IPS-NIHi11 (cell line): ENCODE measurements at places on chromosomes 6 and 20.

- no peak for DNase-seq
These were observed 1216.2 kb upstream of the CITED2 start for GRCh38 chr6:140590641-140591040.

- no peak for DNase-seq
These were observed 5.5 kb upstream of the DLL1 start for GRCh38 chr6:170296423-170296745.

DNA sequence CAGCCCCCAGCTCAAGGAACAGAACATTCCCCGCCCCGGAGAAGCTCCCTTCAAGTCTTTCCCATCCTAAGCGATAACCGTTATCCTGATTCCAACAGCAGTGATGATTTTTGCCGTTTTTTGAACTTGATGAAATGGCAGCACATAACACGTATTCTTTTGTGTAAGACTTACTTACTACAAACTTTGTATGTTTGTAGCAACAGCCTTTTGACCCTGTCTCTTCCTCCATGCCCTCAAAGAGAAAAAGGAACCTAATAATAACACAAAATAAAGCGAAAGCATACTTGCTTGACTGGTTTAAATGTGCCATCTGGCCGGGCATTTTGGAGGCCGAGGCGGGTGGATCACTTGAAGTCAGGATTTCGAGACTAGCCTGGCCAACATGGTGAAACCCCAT is 26.4 kb upstream of the SLC9A8 start:
- no peak for DNase-seq

- no peak for DNase-seq
These were observed 1.9 kb upstream of the ZNF831 start for GRCh38 chr20:59161721-59162120.

- DNase-seq = peak; percentile 76
These were observed 32.2 kb upstream of the HFE start for GRCh38 chr6:26054781-26055718.

GRCh38 chr6:156955494-156956183 is 178.5 kb downstream of the ARID1B start:
- DNase-seq = no peak

GRCh38 chr20:45469336-45470261 is at the start of gene WFDC2:
TSS of gene WFDC2 (plus strand) at chr20:45469753. CDS start at chr20:45469782, 29 bp downstream.
- peak; percentile 51 for DNase-seq

DNA sequence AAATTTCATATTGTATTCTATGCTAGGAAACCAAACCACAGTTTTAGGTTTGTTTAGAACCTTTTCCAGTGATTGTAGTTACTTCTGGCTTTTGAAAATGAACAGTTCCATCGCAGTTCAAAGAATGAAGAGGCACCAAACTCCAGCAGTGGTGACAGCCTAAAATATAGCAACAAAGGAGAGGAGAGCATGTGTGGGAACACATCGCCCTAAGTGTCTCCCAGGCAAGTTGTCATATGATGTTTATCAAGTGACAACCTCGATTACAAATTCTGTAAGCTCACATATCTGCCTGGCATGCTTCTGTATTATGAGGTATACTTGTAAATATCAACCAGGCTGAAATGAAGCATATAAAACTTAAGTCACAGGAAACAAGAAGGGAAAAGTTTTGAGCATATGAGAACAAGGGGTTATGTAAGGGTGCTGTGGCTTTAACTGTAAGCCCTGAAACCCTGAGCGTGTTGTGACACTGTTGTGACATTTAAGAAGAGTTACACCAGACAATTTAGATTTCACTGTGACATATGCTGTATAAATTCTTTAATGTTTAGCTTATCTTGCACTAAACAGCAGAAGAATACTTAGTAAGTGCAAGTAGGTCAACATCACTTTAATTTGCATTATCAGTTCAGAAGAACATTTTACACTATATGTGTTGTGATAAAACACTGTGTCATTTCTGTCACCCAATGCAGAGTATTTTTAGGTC is 29.1 kb upstream of the FBXL4 start:
- DNase-seq = no peak

GRCh38 chr6:139654888-139655782 is 280.7 kb upstream of the CITED2 start:
- no peak for DNase-seq

DNA sequence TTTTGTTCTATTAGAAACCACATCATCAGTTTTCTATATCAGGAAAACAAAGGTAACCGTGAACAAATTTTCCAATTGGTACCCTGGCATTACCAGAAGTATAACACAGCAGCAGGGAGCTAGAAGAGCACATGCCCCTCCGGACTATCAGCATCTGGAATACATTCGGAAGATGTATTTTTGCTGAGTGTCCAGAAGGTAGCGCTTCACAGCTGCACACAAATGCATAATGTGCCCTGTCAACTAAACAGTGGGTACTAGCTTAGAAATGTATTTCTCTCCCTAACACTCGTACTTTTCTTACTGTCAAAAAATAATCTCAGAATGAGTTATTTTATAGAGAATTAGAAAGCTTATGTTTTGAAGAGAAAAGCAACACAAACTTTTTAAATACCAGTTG is 77.6 kb downstream of the HUS1B start:
- no peak for DNase-seq

- DNase-seq = no peak
These were observed 7.9 kb downstream of the GPLD1 start for GRCh38 chr6:24481449-24481848.

- no peak for DNase-seq
These were observed 3.5 kb downstream of the DLL1 start for GRCh38 chr6:170287371-170287876.

- DNase-seq = no peak
These were observed 111.7 kb downstream of the TRERF1 start for GRCh38 chr6:42339991-42340401.

GRCh38 chr6:23202207-23202606 is 632.8 kb downstream of the HDGFL1 start:
- DNase-seq = no peak

GRCh38 chr6:157757430-157758403 is 65.3 kb upstream of the SNX9 start:
- no peak for DNase-seq

GRCh38 chr6:102520966-102521365 is 1127.5 kb downstream of the GRIK2 start:
- DNase-seq = no peak
